Activated B cell treated with CpG ODN at 0.5 μM for 24 hours (primary cell): ENCODE measurements at places on chromosomes 3 and 15.

DNA sequence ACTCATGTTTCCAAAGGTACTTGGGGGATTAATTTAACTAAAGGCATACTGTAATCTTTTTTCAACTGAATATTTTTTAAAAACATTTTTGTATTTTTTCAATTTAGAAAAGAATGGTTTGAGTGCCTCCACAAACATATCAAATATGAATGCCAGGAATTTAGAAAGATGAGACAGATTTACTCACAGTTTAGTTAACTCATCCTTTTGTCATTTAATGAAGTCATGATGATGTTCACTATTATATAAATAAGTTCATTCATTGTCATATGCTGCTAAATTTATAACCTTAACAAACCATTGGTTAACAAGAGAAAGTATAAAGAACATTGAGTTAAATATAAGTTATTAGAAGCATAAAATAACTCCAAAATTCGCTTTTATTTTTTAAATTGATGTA, 50.0 kb downstream of the FGF7 start:
- no peak for DNase-seq

GRCh38 chr3:66494959-66495667, 5.7 kb downstream of the LRIG1 start:
- no peak for DNase-seq

- no peak for DNase-seq
These were observed 181.0 kb upstream of the RASGRP1 start for GRCh38 chr15:38745626-38746025.

DNA sequence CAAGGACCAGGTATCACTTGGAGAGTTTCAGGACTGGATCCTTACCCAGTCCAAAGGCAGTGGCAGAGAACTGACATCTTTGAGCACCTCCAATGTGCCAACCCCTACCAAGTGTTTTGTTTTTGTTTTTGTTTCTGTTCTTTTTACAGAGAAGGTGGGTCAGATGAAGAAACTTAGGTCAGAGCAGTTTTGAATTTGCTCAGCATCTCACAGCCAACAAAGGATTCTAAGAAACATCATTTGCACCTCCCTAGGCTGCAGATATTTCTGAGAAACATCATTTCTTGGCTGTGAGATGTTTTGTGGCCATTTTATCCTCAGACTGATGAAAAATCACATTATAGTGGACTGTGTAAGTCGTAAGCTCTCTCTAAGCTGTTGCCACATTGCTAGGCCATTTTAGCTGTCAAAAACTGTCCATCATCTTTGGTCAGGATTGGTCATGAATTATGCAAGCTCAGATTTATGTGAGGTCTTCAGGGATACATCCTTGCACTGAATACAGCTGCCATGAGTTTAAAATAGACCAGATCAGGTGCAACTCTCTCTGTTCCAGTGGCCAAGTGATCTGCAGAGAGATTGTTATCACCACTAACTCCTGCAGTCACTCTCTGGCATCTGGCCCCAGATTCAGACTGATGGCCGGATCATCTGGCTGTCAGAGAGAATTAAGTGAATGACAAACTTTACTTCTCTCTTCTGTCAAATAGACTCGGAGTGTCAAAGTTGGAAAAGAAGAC, 341.5 kb downstream of the EPHB1 start:
- no peak for DNase-seq

GRCh38 chr3:64539451-64540196, 148.2 kb downstream of the ADAMTS9 start:
- DNase-seq: no peak

- peak; percentile 97 for DNase-seq
These were observed at the start of gene SNAPC5 for GRCh38 chr15:66497502-66498455. SNAPC5 (minus strand) TSS chr15:66497762; CDS start chr15:66497731, 31 bp downstream.
